ENCODE measurements at places on chromosomes 12 and 14.

GRCh38 chr14:96895658-96896271, 98.6 kb downstream of the VRK1 start:
- DNase-seq: no peak

DNA sequence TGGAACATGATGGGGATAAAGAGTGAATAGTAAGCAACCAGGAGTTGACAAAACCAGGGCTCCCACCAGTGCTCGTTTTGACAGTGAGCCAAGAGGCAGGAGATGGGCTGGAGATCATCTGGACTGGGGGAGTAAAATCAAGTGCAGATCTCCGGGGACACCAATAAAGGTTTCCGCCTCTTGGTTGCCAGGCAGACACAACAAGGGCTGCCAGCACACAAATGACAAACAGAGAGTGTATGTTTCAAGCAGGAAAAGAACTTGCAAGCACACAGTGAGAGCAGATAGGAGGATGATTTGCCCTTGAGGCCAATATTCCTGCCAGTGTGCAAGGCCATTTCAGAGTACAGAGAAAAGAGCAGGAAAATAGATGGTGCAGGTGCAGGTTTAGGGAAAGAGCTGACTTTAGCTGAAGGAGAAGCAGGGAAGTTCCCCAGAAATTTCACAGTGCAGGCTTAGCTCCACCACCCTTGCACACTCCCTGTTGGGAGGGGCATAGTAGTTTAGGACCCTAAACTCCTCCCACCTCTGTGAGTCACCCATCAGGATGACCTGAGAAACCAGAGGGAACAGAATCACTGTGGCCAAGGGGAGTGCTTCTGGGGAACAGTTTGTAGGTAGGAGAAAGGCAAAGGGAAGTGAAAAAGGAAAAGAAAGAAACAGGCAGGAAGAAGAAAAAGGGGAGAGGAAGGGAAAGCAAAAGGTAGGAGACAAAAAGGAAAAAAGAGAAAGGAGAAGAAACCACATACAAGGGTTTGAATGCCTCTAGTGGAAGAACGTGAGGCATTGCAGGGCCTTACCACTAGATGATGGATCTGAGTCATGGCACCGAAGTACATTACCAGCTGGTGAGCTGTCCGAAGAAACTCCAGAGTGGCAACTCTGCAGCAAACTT, 404.4 kb downstream of the SLC6A15 start:
- DNase-seq: peak; percentile 79

- no peak for DNase-seq
Measured at GRCh38 chr12:77070382-77070781, 5.0 kb upstream of the E2F7 start.

DNA sequence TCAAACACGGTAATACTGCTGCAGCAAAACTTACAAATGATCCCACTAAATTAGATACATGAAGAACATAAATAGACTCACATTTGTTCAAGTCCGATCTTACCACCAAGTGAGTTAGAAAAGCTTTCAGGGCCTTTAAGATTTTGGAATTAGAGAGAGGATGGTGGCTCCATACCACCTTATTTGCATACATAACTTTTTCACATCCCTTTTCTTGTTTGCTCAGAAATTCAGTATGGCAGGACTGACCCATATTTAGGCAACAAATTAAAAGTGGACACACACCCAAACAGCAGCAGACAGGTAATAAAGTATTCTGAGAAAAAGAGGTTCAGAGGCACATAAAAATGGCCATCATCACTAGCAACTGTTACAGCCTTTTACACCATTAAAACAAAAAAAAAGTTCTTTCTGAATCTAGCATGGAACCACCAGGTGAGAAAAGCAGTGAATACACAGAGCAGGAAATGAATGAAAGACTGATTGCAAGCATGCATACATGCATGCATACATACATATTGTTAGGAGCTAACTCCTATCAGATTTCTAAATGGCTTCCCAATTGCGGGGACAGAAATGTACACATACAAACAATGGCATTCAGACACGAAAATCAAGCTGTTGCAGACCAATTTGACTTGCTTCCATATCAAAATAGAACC, 23.3 kb downstream of the STXBP6 start:
- DNase-seq: no peak

DNA sequence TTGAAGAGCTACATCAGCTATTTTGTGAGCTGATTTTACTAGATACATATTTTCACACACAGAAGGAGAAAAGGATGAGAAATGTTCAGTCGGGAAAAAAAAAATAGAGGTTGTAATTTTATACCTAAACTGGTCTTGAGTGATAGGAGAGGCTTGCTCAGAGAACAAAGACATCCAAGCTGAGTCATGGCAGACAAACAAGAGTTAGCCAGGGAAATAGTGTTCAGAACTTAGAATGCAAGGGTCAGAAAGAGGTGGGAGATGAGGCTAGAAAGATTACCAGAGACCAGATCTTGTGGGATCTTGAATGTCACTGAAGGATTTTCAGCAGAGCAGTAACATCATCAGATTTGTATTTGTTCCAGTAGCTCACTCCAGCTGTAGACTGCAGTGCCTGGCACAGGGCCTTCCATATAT, 121.9 kb upstream of the ATF1 start:
- DNase-seq: no peak

GRCh38 chr12:5912011-5912410, 33.0 kb downstream of the ANO2 start:
- DNase-seq: no peak

DNA sequence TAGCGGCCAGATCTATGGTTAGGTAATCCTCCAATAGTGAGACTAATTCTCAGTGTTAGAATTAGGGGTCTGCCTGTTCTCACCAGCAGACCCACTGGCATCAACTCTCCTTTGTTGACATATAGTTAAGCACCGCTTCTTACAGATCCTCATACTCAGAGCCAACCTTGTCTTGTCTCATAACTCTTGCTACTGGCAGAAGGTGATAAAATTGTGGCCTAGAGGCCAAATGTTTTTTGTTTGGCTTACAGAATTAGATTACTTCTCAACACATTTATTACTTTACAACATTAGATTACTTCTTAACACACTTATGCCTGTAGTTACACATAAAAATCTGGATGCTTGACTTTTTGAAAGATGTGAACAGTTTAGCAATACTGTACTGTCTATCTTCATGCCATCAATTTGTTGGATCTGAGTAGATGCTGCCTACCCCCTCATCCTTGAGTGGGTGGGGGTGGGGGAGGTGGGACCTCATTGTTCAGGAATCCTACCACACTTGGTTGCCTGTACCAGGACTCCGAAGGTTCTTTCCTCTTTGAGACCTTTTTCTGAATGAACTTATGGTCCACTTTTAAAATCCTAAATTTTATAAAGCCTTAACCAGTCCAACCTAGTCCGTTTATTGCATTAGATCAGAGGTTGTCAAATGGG, 7.0 kb downstream of the MTHFD1 start:
- no peak for DNase-seq

DNA sequence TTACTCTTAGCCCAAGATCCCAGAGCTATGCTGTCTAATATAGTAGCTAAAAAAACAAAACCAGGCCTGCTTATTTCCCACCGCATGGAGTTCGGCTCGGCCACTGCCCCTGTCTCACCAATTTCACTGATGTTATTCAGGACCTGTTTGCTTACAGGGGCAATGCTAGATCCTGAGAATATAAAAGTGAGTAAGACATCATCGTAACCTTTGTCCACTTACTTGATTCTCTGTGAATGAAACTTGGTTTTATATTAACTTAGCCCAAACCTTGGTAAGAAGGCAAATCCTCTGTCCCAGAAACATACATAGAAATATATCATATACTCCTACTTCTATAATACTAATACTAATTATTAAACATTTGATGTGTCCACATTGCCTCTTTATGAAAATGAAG, 56.6 kb downstream of the RNFT2 start:
- DNase-seq: no peak

DNA sequence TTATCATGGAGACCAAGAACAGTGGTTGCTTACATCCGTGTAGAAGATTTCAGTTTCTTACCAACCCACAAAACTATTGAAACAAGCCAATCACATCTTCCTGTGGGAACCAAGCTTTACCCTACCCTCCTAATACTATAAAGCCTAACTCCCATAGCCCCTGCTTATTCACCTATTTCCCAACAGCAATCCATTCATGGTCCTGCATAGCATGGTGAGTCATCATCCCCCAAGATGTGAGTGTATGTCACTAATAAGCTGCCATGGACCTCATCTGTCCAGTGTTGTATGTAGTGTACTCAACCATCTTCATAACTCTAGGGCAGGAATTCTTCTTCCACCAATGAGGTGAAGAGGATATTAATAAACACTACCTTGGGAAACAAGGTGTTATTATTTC, 1620.4 kb upstream of the FLRT2 start:
- no peak for DNase-seq
